ENCODE measurements at places on chromosomes 3 and 15. TPM values are rescaled to one million over a fixed set of nuclear protein-coding genes. Genes with fewer than 3 reads are reported as not detected.

Gene BTLA
- total RNA-seq: 35.7 TPM

Gene PIGZ
- 2.1 TPM for total RNA-seq

Gene GJD2
- total RNA-seq: not detected

DNA sequence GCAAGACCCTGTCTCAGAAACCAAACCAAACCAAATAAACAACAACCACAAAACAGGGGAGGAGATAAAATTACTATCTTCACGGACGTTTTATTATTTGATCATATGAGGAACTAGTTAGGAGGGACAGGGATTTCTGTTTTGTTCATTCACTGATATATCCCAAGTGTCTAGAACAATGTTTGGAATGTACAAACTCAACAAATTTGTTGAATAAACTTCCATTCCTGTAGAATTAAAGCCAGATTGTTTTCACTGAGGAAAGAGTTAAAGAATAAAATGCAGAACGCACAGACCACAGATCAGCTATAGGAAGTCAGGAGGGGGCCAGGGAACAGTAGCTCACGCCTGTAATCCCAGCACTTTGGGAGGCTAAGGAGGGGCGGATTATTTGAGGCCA is 6.5 kb upstream of the STRC start:
- no peak for DNase-seq

- no peak for DNase-seq
Observed at GRCh38 chr3:176566757-176567156, 630.5 kb downstream of the TBL1XR1 start.

DNA sequence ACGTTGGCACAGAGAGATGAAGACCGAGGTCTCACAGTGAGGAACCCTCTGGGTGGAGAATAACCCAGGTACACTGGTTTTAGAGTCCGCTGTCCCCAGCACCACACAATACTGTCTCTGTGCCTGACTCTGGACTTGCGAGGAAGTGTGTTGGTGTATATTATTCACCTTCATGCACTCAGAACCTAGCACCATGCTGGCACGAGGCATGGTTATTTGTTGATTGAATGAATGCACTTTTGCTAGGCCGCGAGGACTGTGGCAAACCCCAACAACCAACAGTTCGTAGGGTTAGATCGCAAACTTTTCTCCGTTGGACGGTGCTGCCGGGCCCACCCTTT is 484 bp upstream of the C3orf52 start:
- DNase-seq: no peak

DNA sequence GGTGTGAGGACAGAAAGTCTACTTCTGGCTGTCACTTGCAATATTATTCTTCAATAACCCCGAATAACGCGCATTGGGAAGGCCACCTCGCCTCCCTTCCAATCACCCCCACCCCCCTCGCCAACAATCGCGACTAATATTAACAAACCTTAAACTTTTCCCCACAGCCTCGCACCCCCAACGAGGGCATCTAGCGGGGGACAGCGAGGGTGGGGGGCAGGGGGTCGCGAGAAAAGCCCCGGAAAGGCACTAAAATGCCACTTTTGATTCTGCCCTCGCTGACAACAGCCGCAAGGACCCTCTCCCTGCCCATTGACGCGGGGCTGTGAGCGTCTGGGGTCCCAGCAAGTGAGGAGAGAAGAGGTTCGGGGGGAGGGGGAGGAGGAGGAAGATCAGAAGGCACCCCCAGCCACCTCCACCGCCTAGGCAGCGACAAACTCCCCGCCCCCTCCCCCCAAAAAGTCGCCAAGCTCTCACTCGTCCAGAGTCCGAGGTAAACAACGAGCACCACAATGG is 868 bp downstream of the SATB1 start:
- no peak for DNase-seq

DNA sequence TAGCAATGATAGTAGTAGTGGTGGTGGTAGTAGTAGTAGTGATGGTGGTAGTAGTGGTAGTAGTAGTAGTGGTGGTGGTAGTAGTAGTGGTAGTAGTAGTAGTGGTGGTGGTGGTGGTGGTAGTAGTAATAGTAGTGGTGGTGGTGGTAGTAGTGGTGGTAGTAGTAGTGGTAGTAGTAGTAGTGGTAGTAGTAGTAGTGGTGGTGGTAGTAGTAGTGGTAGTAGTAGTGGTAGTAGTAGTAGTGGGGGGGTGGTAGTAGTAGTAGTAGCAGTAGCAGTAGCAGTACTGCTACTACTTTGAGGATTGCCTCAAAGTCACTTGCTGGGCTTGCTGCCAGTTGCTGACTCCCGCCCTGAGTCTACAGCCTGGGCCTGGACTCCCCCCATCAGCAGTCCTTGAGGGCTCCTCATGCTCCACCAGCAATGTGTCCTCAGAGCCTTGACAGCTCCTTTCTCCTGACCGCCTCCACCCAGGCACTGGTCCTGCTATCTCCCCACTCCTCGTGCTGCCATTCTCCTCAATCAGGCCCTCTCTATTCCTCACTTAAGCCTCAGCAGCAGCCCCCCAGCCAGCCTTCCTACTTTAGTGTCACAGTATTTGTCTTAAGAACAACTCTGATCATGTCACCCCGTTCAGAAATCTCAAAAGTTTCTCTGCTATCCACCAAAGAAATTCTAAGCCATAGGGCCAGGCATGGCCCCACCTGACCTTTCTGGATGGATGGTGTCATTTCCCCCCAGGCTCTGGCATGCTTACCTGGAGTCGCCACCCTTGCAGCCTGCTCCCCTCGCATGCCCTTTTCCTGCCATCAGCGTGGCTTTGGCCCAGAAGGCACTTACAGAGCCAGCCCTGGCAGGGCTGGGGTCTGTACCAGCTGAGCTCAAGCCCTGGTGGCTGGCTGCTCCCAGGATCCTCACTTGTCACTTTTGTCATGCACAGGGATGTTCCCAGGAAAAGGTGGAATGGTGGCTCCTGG is 45.6 kb downstream of the DLEC1 start:
- DNase-seq: no peak

GRCh38 chr3:140552403-140552802 is 125.5 kb upstream of the TRIM42 start:
- DNase-seq: no peak

Gene DNAH12
- 0.11 TPM for total RNA-seq

DNA sequence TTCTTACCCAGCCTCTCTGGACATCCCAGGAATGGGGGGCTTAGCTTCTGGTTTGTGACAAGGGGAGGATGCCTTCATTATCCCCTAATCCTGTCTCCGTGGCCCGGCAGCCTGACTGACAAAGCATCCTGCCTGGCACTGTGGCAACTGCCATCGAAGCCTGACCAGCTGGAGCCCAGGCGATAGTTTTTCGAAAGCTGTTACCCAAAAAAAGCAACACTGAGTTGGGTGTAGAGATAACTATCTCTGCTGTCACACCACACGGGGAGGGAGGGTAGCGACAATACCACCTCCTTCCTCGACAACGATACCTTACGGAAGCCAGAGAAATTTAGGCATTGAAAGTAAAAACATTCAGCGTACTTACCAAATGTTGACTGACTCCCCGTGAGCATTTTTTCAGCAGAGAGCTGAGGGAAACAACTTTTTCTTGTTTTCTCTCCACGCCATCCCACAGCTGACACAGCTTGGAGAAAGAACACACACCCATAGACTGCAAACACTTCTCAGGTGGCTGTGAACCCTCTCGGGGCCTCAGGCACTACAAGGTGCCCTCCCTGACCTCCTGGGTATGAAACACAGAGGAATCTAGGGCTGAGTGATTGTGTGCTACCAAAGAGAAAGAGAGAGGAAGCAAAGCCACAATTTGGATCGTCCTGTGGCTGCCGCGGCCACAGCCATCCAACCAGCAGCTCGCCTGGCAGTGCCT is 361.9 kb upstream of the ICE2 start:
- DNase-seq: peak; percentile 22

Gene ERC2
- total RNA-seq: 0.09 TPM

GRCh38 chr3:16770021-16770420 is 114.7 kb upstream of the PLCL2 start:
- no peak for DNase-seq

Gene SHISA5
- total RNA-seq: 65.6 TPM

Gene TEX55
- not detected for total RNA-seq

DNA sequence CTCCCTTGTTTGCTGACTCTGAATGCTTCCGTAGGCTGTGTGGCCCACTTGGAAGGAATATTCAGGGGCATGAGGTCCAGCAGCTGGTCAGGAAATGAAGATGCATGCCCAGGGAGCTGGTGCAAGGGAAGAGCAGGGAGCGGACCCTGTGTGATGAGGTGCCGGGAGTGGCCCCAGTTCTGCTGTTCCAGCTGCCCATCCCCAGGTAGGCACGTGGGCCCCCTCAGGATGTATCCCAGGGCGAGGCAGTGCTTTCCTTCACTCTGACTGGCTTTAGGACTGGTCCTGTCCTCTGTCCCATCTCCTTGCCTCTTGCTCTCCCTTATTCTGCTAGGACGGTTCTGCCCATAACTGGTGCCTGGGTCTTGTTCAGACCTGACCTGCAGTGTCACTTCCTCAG is 1.1 kb upstream of the FAM3D start:
- DNase-seq: no peak

GRCh38 chr3:37667335-37667734 is 194.3 kb upstream of the CTDSPL start:
- no peak for DNase-seq

DNA sequence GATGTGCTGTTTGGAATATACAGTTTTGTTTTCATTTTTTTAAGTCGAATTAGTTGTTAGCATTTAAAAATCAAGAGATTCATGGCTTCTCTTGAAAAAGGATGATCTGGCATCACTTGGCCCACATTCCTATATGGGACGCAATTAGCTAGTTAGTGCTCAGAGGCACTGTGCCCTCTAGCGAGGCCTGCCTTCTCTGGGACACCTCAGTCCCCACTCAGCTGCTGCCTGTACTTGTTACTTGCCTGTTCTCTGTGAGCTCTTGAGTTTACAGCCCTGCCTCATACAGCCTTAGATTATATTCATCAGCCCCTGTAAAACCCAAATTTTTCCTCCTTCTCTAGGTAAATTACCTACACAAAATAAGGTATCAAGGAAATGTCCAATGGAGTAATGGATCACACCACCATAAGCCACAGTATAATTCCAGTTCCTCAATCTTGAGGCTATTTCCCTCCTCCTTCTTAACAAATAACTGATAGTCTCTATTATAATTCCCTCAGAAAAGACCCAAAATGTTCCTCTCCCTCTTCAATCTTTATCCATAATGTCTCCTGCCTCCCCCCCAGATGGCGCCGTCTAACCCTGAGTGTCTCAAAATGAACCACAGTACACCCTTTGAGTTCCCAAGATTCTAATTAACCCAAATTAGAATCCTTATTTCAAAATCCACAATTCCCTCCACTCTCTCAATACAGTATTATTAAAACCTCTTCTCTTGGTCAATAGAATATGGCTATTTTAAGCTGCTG is 2.7 kb downstream of the ZMAT3 start:
- DNase-seq: peak; percentile 19

Gene CTXN2
- 0.05 TPM for total RNA-seq

All from activated T-helper 2 cell treated with anti-CD3 and anti-CD28 coated beads, Interferon-gamma antibody, Interleukin-2, Interleukin-4, amounts not matched to agents 10 μg/mL and 5 μg/mL and 100 μg/mL, durations not matched to agents 14 hours and 24 hours and 36 hours (primary cell).